Smooth muscle cell of the brain vasculature (primary cell): ENCODE measurements at places on chromosomes 4 and X.

DNA sequence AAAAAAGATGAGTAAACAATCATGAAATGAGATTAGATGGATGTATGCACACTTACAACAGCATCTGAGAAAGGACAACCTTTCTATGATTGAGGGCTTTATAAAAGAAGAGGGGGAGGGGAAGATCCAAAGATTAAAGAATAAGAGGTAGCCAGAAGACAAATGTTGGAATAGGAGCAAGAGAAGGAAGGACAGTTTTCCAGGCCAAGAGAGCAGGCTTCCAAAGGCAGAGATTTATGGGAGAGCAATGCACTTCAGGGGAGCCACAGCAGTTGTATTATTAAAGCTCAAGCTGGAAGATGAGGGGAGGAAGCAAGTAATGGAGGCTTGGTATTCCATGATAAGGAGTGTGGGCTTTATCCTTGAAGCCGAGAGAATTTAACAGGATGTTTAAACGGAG is 110.3 kb upstream of the PTPN13 start:
- no peak for DNase-seq

GRCh38 chr4:93764639-93765246 is 63.8 kb upstream of the ATOH1 start:
- peak; percentile 26 for DNase-seq

GRCh38 chrX:19774905-19775304 is 112.5 kb downstream of the SH3KBP1 start:
- no peak for DNase-seq

DNA sequence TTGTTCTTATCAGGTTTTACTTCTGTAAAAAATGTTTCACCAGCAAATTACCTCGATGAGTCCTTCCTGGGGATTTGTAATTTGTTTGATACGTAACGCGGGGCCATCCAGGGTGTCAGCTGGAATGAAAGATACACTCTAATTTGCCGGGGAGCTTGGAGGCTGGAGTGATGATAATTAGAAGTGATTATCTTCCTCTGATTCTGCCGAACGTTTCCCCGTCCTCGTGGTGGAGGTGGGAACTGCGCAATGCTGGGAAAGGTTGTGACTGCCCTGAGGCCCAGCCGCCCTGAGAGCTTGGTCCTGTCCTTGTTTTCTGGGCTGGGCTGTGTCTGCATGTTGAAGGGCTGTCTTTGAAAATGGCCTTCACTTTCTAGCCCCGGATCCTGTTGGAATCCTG is 48.0 kb downstream of the SORCS2 start:
- DNase-seq: no peak

- DNase-seq: no peak
These were observed 11.6 kb downstream of the AMELX start for GRCh38 chrX:11304829-11305228.

GRCh38 chrX:40663880-40664630 is 16.7 kb upstream of the CXorf38 start:
- DNase-seq: no peak

DNA sequence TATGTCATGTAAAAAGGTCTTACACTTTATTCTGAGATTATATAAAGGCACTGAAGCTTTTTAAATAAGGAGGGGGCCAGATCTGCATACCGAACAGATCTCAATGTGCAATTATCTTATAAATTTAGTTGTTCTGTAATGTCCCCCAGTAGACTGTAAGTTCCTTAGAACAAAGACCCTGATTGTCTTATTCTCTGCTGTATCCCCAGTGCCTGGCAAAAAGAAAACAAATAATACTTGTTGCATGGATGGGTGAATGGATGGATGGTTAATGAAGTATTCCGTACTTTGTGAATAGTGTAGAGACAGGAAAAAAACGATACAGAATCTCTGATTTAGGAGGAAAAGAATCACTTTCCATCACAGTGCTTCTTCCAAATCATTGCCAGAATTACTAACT is 141.5 kb downstream of the CHM start:
- DNase-seq: no peak

GRCh38 chrX:2652106-2652505 is 39.0 kb upstream of the CD99 start:
- no peak for DNase-seq

GRCh38 chr4:17236686-17237085 is 275.2 kb downstream of the QDPR start:
- DNase-seq: no peak

DNA sequence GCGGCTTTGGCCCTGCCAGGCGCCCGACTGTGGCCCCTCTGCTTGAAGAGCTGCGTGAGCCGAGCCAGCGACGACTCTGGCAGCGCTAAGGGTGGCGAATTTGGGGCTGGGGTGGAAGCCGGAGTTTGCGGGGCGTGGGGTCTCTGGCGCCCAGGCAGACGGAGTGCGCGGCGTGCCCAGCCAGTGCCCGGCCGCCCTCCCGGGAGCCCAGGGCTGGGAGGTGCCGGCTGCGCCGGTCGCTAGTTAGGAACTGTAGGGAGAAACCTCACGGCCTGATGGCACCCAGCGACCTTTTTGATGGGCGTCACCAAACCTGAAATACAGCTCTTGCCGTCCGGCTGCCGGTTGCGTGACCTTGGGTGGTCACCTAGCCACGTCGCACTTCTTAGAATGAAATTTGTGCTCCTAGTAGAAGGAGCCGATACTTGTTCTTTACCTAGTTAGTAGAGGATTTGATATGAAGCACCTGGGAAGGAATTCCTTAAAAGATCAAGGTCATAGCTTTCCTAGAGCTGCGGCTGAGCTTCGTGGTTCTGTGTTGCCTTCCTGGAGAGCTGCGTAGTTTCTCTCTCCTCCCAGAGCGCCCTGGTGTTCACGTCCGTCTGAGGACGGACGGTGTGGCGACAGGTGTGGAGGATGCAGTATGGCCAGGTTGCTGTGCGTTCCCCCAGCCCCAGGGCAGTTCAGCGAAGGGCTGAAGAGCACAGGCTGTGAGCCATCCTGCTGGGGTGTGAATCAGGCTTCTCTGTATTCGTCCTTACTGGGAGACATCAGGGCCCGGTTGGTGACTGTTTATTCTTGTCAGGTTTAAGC is 680 bp downstream of the MAEA start:
- no peak for DNase-seq

DNA sequence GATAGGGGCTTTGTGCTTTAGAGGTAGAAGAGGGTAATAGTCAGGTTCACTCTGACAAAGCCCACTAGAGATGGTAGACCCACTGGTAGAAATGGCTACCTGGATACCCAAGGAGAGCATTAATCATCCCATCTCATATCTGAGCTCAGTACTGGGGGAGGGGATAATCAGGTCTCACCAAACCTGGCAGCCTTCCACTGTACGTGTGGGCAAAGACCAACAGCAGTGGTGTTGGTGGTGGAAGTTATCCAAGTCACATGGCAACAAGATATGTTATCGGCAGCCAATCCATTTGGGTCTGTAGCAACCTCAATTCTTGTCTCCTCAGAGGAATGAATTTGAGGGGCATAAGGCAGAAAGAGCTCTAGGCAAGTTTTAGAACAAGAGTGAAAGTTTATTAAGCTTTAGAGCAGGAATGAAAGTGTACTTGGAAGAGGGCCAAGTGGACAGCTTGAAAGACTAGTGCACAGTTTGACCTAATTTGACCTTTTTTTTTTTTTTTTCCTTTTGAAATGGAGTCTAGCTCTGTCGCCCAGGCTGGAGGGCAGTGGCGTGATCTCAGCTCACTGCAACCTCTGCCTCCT is 67.0 kb upstream of the CXCL13 start:
- DNase-seq: no peak

GRCh38 chrX:132821974-132822633 is 136.3 kb downstream of the HS6ST2 start:
- DNase-seq: no peak

- peak; percentile 24 for DNase-seq
These were observed 6.2 kb upstream of the PLCXD1 start for GRCh38 chrX:274904-275475.

- DNase-seq: no peak
These were observed 290.4 kb downstream of the GLUD2 start for GRCh38 chrX:121337816-121338215.

- no peak for DNase-seq
These were observed 80.8 kb upstream of the BMPR1B start for GRCh38 chr4:94676970-94677369.

DNA sequence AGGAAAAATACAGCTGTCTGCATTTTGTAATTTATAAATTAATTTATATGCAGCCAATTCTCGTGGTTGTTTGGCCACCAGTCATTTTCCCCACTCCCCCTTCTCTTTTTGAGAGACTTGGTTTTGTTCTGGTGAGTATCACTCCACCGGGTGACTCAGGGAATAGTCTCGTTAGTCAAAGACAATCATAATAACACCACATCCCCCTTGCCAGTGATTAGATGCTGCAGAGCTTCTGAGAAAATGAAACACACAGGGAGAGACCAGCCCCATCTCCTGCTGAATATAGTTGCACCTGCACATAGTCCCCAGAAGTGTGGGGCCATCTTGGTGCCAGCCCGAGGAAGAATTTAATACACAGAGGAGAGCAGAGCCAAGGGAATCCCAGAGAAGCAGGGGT is 8.0 kb upstream of the FNIP2 start:
- DNase-seq: no peak

- no peak for DNase-seq
These were observed 964 bp upstream of the GPR82 start for GRCh38 chrX:41722816-41723618.

- no peak for DNase-seq
These were observed 210.9 kb downstream of the KLHL4 start for GRCh38 chrX:87728459-87728858.

DNA sequence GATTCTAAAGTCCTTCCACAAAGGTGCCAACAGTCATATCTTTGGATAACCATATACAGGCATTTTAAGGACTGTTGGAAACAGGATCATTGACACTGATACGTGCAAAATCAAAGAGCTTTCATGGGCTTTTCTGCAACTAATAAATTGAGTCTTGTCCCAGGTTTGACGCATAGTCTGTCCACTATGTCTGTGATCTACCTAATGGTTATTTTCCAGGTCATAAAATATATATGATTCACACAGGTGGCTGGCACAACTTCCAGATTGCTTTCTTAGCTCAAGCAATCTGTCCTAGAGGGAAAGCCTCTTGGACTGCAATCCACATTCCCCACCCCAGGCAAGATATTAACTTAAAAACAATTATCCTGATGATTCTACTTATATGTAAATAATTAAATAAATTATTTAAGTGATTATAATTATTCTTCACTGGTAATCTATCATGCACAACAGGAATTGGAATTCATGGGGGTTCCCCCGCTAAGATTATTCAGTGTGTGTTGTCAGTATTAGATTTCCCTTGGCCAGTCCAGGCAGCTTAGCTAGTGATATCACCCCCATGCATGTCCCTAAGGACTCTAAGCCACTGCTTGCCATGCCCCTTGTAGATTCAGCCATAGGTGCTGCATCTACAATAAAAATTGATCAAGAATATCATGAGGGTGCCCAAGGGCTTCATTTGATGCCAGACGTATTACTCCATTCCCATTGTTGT is 97.8 kb downstream of the TLL1 start:
- DNase-seq: no peak

DNA sequence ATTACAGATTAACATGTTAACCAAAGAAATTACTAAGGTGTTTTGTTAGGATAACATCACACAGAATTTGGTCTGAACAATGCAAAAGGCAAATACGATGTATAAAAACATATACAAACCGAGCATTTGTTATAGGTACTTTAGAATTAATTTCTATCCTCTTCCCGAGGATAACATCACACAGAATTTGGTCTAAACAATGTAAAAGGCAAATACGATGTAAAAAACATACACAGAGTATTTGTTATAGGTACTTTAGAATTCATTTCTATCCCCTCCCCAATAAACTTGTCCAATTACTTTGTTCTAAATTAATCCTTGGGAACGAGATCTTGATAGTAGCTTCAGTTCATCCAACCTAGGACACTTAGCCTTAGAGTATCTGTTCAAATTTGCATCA is 7.6 kb downstream of the HNRNPDL start:
- DNase-seq: no peak

DNA sequence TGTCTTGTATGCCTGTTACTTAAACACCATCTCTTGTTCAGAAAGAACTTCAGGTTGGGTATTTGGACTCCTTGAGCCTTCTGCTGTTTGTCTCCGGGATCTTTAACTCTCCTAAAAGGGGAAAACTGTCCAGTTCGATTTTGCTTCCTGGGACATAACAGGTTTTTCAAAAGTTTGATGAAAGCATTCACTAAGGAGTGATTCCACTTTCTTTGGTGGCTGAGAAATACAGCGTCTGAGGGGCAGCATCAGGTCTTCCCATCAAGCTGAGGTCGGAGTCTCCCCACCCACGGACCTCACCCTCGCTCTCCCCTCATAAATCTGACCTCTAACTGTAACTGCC is 1.4 kb downstream of the AFAP1 start:
- DNase-seq: no peak

DNA sequence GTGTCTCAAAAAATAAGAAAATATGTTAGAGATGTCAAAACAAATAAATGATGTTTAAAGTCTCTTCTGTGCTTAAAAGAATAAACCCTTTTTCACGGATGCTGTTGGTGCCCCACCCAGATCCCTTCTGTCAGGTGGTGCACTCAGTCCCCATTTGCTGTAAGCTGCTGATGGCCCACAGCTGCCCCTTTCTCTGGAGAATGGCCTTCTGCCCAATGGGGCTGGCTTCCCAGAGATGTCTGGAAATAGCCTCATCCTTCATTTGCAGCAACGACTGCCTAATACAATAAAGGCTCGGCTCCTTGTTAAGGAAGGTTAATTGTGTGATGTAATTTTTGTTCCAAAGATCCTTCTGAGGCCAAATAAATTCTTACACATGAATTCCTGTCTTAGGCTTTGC is 31.8 kb downstream of the ETNPPL start:
- DNase-seq: no peak

GRCh38 chr4:120443116-120443515 is 376.5 kb upstream of the MAD2L1 start:
- DNase-seq: peak; percentile 20

DNA sequence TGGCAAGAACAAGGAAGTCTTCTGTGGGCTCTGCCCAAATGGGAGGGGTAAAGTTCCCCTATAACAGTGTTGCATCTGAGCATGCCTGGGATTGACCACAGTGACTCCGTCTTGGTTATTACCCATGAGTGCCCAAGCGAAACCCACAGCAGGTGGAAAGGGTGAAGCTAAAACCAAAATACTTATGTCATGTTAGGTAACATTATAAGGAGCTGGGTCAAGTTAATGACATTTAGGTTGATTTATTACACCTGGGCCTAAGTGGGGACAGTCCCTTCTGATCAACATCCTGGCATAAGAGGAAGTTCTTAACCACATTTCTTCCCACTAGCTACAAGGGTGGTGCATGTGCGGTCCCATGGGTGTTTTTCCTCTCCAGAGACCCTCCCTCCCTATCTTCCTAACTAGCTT is 1.3 kb upstream of the ZNF732 start:
- DNase-seq: no peak
